ENCODE measurements at places on chromosomes 5 and 9.

- no peak for DNase-seq
These were observed 320.4 kb upstream of the KLF4 start for GRCh38 chr9:107809871-107810460.

GRCh38 chr5:160166069-160166972 is 47.1 kb upstream of the PWWP2A start:
- no peak for DNase-seq

DNA sequence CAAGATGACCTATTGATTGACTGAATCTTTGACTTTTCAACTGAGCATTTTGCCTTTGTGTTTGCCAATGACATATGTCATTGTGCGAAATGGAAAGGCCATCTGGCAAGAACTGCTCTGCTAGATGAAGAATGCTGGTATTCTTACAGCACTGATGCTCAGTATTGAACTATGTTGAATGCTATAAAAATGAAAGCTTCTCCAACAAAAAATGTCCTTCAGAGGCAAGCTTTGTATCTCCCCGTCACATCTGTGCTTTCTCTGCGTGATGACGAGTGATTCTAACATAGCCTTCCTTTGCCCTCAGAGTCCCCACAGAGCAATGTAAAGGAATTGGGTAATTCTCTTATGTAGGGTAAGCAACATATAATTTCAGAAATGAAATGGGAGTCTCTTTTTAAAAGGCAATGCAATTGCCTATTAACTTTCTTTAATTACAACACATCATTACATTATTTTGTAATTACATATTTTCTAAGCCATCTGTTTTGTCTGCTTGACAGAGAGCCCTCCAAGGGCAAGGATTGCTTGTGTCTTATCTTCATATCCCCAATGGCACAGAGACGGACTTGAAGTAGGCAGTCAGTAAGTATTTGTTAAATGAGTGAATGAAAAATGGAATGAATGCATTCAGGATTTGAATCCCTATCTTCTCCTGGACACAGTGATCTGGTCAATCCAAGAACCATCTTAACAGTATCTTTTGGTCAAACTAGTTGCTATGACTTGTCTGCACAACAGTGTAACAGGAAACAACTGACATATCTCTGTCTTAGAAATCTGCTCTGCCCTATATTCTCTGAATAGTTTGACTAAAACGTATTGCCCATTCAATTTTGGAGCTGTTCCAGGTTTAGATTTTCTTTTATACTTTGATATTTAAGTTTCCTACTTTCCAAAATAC is 46.1 kb downstream of the ENC1 start:
- DNase-seq, result no peak

DNA sequence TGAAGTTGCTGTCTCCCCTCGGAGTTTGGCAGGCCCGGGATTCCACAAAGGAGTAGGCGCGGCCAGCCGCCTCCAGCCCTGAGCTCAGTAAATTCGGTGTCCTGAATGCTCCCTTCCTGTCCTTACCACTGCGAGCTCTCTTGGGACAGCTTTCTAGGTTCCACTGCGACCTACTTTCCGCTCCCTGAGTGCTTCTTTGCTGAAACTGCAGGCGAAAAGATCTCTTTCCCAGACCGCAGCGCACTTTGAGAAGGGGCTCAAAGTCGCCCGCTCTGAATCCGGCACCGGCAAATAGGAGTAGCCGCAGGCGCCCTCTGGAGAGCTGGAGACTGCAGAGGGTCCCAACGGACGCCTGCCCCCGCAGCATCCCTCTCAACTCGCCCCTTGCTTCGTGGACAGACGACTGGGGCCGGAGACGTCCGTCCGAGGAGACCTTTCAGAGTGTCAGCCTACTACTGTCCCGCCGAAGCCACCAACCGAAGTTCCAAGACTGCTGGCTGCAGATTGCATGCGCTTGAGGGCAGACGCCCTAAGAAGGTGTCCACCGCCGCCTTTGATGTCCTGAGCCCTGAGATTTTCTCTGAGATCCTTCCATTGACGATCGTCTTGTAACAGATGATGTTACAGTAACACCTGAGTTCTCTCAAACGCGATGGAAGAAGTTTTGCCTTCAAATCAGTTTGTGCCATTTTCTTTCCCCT is 96.0 kb downstream of the ANXA2R start:
- DNase-seq, result no peak

DNA sequence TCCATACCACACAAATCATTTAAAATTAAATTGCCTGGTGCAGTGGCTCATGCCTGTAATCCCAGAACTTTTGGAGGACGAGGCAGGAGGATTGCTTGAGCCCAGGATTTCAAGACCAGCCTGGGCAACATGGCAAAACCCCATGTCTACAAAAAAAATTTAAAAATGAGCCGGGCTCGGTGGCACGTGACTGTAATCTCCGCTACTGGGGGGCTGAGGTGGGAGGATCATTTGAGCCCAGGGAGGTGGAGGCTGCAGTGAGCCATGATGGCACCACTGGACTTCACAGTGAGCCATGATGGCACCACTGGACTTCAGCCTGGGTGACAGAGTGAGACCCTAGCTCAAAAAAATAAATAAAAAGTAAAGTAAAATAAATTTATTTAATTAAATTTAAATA is 40.9 kb downstream of the LYRM7 start:
- no peak for DNase-seq

Measured in type B pancreatic cell (in vitro differentiated cells).